ENCODE measurements at places on chromosomes 2 and 18.

GRCh38 chr2:4181062-4181461 is 477.7 kb downstream of the DCDC2C start:
- DNase-seq, result no peak

- no peak for DNase-seq
These were observed 10.4 kb downstream of the FEZ2 start for GRCh38 chr2:36587556-36587955.

DNA sequence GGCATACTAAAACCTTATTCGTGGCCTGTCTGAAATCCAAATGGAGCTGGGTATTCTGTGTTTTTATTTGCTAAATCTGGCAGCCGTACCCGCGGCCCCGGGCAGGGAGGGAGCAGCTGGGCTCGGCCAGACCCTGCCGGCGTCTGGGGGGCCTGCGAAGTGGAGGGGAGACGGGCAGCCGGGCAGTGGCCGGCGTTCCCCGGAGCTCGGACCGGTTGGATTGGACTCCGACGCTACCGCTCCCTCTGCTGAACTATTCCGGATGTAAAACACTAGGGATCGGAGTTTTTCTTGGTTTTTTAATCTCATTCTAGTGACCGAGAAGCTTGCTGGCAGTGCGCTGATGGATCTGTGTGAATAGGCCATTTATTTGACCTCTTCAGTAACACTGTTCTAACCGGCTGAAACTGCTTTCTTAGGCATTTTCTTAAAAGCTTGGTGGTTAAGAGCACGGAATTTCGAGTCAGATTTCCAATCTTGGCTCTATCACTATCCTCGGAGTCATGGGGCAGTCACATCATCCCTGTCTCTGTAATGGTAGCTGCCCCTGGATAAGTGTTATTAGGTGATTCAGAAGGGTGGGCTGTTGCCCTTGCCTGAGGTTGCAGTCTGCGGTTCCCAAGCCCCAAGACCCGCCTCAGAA is 694 bp downstream of the UNC50 start:
- DNase-seq, result no peak

DNA sequence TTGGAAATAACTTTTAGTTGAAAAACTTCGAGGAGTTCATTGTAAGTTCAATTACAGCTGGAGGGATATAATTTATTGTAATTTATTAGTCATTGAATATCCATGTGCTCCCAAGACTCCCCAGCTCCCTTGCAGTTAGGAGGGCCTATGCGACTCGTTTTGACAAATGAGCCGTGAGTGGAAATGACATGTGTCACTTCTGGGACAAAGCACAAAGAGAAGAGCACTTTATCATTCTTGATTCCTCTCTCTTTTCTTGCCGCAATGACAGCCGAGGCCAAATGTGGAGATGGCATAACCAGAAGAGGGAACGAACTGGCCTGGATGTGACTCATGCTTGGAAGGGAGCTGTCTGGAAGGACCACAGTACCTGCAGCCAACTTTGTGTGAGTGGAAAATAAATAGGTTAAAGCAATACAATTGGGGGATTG is 44.2 kb upstream of the ITSN2 start:
- DNase-seq, result no peak

DNA sequence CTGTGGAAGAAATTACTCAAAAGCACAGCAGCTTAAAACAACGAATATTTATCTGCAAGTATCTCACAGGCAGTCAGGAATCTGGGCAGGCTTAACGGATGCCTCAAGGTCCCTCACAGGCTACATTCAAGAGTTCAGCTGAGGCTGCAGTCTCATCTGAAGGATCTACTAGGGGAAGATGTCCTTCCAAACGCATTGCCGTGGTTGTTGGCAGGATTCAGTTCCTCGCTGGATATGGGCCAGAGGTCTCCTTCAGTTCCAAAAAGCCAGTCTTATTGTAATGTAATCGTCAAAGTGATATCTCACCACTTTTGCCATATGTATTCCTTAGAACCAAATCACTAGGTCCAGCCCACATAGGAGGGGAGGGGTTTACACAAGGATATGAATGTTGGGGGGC is 98.2 kb upstream of the EPAS1 start:
- no peak for DNase-seq

- DNase-seq, result no peak
These were observed 104.7 kb upstream of the DSEL start for GRCh38 chr18:67621049-67621713.

GRCh38 chr2:47422016-47422415 is 19.1 kb downstream of the MSH2 start:
- no peak for DNase-seq

- no peak for DNase-seq
These were observed 42.5 kb downstream of the DSC3 start for GRCh38 chr18:30999887-31000628.

DNA sequence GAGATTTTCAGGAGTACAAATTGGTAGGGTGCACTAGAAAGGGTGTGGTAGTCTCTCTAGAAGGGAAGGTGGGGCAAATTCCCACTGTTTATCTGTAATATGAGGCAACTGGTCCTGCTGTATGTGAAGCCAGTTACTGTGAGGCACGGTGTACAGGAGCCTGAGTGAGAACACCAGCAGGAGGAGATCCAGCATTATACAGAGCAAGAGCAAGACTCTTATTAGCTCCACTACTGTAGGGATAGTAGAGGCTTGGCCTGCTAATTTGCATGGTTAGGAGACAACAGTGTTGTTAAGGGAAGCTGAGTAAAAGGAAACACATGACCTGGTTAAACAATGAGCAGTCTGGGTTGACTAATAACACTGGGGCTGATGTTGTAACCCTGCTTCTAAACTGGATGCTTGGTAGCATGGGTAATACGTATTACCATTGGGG is 76.3 kb upstream of the WDSUB1 start:
- no peak for DNase-seq

DNA sequence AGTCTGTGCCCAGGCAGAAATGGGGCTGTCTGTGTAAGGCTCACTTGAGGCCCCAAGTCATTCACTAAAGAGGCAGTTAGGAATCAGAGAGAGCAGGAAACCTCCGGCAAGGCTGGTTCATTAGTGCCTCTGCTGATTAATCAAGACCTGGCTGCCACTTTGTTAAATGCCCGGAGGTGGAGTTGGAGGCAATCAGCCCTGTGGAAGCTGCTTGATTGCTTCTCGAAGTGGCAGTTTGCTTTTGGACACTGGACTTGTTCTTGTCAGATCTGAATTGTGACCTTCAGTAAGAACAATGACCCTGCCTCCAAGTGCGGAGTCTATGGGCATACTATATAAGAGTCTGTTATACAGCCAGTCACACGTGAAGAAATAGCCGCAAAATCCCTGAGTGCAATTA is 183.9 kb upstream of the LINC00305 start:
- no peak for DNase-seq

DNA sequence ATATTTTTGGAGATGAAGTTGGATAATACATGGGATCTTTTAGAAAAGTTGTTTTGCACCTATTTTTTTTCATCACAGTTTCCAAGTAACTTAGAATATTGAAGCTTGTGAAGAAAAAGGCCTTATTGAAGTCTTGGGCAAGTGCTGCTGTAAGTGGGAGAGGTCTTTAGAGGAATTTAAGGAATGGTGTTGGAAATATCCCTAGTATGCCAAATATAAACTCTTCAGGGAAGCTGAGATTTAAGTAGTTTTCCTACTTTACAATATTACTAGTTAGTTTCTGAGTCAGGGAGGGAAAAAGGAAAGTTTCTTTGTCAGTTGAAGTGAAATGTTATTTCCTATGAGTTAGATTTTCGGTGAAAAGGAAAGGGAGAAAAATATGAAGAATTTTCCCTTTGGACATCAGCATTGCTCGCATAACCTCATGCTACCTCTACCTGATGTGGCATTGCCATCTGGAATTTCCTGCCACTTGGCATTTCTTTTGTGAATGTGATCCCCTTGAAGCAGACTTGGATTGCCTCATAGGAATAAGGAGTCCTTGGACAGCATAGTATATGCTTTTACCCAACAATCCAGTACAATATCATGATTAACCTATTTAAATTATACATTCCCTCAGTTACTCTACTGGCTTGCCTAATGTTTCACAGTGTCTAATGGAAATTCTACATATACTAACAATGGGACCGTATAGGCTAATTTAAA is 12.1 kb downstream of the PLEKHH2 start:
- DNase-seq, result no peak

DNA sequence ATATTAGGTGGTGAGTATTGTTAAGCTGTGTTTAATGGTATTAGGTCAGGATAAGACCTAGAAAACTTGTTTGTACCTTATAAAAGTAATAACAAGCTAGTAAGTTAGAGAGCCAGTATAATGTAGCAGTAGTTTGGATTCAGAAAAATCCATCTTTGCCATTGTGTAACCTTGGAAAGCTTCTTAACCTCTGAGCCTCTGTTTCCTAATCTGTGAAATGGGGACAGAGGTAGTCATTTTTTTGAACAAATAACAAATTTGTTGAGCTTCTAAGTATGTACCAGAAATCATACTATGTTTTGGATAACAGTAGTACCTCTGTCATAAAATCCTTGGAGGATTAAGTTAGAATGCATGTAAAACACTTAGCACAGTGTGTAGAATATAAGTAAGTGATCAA is 12.5 kb downstream of the GLS start:
- DNase-seq, result no peak

- no peak for DNase-seq
These were observed 27.2 kb downstream of the CLUL1 start for GRCh38 chr18:623761-624620.

GRCh38 chr2:72897785-72898584 is 10.8 kb downstream of the SPR start:
- DNase-seq, result no peak

DNA sequence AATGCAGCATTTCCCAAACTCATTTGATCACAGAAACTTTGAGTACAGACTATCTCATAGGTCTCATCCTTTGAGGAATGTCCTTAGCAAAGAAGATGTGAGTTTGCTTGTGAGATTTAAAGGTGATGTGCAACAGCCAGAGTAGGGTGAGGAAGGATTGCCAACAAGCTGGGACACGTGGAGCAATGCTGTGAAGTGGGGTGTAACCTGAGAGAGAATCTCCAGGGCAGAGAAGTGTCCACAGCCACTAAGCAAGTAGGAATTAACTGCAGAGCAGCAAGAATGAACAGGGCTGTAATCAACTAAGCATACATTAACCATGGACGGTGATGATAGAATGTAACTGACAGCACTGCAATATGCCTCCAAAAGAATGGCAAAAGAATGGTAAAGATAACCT is 469.9 kb upstream of the NRP2 start:
- DNase-seq, result no peak

DNA sequence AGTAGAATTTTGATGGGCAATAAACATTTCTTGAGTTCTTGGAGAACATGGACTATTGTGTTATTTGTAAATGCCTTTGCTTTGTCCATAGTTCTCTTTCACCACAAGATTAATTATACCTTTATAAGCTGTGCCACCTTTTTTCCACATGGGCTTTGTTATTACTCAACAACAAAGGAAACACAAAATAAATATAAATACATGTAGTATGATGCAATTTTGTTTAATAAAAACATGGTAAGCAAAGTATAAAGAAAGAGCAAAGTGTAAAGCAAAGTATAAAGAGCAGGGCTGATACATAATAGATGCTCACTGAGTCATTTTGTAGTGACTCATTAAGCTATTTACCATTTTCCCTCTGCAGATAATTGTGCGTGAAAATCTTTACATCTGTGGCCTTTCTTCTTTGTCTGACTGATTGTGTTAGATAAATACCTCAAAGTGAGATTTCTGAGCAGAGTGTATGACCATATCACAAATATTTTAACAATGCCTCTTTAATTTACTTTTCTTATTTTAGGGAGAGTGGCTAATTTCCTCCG is 80.9 kb downstream of the CERS6 start:
- no peak for DNase-seq

DNA sequence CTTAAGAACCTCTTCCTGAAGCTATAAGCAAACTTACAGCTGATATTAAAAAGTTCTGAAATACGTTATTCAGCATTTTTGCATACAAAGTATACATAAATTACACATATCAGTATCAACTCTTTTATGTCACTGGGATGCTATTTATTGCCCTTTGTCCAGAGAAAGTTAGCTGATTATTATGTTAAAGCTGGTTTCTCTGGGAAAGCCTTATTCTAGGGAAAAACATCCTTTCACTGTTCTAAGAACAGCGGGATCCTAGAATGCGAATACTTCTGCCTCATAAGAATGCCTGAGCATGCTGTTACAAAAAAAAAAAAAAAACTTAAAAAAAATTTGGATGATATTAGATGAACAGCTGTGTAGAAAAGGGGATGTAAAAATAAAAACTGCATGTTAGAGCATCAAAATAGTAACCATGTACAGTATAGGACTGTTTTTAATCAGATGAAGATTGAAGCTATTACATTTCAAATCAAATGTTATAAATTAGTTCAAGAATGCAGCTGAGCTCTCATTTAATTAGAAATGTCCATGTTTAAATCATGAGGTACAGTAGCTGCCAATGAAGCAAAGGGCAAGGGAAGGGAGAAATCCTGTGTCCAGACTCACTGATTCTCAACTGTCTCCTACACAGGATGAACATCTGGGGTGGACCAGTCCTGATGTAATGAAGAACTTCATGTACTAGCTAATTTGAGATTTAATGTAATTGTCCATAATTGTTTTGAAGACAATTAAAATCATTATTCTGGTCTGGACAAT is 8.2 kb downstream of the FTCDNL1 start:
- DNase-seq, result no peak

- DNase-seq, result no peak
These were observed 54.8 kb upstream of the STRN start for GRCh38 chr2:37020887-37021796.
